ENCODE measurements at places on chromosomes 6 and 20.

GRCh38 chr6:97456070-97456469, 173.1 kb upstream of the MMS22L start:
- DNase-seq: no peak

DNA sequence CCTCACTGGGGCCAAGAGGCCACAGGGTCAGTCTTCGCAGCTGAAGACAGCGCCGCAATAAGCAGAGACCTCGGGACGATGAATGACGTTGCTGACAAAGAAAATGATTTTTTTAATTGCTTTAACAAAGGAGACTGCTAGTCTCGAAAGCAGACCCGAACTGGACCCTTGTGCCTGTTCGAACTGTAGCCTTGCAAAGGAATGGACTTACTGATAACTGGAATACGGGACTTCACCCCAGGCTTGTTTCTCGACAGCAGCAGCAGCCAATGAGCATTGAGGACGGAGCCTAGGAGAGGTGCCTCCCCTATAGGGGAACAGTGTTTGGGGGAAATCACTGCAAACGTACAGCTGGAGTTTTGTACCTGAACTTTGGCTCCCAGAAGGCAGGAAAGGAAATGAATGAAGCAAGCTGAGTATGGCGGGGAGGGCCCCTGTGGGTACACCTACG, 1.3 kb upstream of the TAF4 start:
- peak; percentile 23 for DNase-seq

- peak; percentile 46 for DNase-seq
Measured at GRCh38 chr6:28401172-28401571, 1.6 kb upstream of the ZSCAN12 start.

GRCh38 chr6:20119485-20119884, 92.8 kb downstream of the MBOAT1 start:
- DNase-seq: no peak

DNA sequence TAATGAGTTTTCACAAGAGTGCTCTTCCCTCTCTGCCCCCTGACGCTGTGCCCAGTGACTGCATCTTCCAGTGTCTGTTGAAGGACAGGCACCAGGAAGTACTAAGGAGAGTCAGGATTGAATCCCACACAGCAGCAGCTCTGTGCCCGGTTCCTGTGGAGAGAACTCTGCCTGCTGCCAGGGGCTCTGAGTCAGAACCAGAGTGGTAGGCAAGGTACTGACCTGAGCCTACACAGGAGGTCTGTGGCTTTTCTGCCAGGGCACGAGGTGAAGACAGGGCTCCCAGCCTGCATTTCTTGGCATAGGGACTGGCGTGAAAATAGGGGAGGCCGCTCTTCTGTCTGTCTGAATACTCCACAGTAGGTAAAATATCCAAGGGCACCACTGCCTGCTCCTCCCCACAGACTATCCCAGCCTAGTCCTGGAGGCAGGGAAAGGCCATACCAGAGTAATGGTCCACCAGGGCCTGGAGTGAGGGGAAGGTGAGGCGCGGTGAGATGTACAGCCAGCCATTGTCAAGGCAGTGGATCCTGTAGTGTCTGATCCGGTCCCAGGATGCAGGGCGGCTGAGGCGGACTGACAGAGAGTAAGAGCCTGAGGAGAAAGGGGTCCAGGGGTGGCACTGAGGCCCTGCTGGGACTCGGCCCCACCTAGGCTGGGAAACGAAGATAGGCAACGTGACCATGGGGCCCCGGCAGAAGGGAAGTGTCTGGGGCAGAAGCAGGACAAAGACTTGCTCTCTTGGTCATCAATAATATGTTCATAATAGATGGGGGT, 9.4 kb downstream of the RAB5IF start:
- DNase-seq: no peak

DNA sequence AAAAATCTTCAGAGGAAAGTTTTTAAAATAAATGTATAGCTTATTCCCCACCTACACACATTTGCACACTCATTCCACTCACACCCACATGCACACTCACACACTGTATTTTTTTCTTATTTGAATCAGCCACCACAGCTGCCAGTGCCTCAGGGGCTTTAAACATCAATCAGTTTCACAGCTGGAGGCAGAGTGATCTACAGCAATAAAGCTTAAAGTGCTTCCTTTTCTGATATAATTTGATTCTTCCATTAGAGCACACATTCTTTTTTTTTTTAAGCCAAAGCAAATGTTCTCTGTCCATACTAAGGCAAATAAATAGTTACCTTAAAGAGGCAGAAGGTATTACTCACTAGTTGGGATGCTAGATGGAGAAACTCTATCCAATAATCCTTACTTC, 498.8 kb upstream of the POU3F2 start:
- no peak for DNase-seq

DNA sequence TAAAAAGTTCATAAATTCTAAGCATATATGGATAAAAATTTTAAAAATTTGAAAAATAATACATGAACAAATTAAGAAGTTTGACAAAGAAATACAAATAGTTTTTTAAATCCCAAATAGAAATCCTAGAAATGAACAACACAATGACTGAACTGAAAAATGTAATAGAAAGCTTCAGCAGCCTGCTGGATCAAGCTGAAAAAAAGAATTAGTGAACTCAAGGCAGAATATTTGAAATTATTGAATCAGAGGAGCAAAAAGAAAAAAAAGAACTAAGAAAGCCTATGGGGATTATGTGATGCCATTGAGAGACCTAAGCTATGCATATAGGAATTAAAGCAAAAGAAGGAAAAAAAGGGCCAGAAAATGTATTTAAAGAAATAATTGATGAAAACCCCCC, 39.9 kb upstream of the TFB1M start:
- no peak for DNase-seq

DNA sequence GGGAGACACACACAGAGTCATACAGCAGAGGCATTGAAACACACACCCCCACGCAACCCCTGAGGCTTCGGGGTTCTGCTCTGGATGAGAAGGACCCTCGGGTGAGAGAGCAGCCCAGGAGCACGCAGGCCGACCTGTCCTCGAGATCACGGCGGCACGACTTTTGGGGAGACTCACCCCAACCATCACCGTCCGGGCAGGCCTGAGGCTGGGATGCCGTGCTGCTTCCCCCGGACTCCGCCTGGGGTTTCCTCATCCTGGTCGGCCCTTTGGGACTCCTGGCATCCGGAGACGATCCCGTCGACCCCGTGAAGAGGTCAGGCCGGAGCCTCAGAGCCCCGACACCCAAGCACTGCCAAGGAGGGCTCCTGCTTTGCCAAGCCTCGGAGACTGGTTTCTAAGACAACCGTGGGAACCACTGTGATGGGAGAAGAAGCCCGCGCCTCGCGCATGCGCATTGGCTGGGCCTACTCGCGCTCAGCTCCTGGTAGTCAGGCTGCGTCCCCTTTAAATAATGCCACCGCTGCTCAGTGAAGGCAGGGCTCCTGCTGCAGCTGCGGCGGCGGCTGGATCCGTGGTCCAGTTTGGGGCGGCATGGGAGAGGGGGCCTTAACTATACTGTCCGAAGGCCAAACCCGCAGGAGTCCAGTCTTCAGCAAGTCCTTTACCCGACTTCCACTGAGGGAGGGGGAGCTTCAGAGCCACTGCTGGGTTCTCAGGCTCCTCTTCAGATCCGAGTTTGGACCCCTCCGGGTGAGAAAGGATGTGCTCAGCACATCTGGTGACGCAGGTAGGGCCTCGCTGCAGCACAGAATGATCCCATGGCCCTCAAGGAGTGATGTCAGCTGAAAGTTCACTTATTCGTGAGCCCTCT, 171.4 kb upstream of the ZNF337 start:
- DNase-seq: peak; percentile 71

- no peak for DNase-seq
Measured at GRCh38 chr20:59062081-59062480, 19.5 kb upstream of the PRELID3B start.

- peak; percentile 37 for DNase-seq
Measured at GRCh38 chr6:126886106-126886505, 232.4 kb upstream of the RSPO3 start.

GRCh38 chr6:20217891-20218290, 5.6 kb upstream of the MBOAT1 start:
- no peak for DNase-seq

DNA sequence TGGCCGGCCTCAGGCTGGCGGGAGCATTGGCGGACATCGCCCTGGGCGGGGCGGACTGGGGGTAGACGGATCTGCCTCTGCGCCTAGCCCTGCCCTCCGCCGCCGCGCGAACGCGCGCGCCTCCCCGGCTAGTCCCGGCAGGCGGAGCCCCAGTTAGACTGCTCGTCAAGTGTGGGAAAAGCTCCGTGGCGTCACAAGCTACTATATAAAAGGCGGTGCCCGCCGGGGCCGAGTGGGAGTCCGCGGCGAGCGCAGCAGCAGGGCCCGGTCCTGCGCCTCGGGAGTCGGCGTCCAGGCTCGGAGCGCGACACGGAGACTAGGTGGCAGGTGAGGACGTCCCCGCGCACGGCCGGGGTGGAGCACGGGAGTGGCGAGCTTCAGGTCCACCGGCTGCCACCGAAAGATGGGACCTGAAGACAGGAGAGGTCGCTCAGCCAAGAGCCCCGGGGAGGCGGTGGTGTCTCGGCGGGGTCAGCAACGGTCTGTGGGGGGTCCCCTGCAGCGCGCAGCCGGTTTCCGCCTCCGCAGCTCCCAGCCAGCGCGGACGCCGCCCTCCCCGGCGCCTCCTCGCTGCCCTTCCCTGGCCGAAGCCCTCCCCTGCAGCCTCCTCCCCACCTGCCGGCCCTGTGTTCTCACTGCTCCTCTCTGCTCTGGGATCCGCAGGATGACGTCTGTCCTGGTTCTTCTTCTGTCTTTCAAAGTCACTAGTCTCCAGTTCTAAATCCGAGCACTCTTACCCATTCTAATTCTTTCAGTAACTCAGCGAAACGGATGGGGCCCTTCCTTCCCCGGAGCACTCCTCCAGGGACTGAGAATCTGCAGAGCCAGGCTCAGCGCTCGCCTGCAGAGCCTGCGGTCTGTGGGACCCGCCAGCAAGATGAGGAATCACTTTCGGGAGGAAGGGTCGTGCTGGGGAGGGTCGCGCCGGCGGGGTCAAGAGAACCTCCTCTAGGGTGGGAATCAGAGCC, 4.3 kb upstream of the RIPK1 start:
- DNase-seq: peak; percentile 88

DNA sequence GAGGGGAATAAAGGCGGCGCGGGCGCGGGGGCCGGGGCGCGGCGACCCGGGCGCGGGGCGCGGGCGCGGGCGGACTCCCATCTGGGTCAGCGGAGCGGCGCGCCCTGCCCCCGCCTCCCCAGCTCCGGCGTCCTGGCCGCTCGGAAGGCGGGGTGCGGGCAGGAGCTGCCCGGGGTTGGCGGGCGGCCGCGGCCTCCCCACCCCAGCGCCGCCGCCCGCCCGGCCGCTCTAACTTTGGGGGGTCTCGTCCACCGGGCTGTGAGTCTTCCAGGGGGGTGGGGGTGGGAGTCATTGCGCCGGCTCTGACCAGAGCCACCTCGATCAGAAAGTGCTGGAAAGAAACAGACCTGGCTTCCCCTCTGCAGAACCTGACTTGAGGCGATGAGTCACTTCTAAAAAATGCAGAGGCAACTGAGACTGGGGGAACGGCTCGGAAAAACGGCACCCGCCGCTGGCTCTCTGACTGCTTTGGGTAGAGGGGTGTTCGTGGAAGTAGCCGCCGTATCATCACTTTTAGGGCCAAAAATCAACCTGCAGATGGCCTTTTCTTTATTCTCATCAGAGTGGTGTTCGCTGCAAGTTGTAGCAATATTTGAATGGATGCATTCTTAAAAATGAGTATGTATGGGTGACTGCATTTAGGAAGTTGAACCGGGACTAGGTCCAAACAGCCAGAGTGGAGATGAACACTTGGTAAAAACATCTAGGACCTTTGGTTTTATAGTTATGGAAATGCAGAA, 667 bp downstream of the CAP2 start:
- peak; percentile 82 for DNase-seq

DNA sequence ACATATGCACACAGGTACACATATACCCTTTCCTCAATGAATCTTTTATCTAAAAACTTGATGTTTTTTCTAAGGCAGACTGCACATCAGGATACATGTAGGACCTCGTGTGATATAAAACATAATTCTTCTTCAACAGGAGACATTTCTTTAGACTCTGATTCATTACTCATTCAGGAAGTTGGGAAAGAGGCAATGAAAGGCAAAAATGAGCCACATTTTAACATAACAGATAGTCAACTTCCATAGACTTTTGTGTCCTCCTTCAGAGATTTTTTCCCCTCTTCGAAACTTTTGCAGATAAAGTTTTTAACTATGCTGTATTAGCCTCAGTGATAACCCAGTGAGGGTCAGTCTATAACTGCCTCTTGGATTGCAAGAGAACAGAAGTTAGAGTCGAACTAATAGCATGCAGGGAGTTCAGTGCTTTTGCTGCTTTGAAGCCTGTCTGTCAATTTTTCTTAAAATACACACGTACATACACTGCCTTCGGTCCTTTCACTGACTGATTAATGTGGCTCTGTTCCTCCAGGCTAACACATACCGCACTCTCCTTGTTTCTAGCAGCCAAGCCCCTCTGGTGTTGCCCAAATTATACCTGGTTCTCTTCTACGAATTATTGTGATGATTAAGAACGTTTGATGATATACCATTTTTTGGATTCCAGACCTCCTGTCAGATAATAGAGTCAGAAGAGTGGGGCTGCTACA, 562.5 kb upstream of the MAP3K7 start:
- peak; percentile 16 for DNase-seq

- DNase-seq: no peak
Measured at GRCh38 chr6:20279608-20280287, 67.5 kb upstream of the MBOAT1 start.

GRCh38 chr20:49710971-49711666, 2.6 kb downstream of the B4GALT5 start:
- no peak for DNase-seq

DNA sequence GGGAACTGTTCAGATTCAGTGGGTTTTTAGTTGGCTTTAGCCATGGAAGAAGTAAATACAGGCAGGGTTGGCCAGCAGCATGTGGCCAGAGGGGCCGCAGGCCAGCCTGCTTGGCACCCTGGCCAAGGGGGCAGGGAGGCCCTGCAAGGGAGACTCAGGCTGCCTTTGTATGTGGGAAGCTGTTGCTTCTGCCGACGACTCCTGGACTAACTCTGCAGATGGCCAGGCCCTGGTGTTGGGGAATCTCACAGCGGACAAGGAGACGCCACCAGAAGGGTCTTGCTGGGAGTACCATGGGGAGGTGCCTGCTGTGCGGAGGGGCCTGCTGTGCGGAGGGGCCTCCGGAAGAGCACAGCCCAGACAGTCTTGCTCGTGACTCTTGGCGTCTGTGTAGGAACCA, 25.2 kb downstream of the PYGB start:
- no peak for DNase-seq

All from fibroblast of upper back skin (primary cell).